Esophagus squamous epithelium (tissue), 5 donors: ENCODE measurements at places on chromosomes 3 and 15.
A peak's percentile ranks its signal among the peaks of the same experiment; 100 is the strongest.

DNA sequence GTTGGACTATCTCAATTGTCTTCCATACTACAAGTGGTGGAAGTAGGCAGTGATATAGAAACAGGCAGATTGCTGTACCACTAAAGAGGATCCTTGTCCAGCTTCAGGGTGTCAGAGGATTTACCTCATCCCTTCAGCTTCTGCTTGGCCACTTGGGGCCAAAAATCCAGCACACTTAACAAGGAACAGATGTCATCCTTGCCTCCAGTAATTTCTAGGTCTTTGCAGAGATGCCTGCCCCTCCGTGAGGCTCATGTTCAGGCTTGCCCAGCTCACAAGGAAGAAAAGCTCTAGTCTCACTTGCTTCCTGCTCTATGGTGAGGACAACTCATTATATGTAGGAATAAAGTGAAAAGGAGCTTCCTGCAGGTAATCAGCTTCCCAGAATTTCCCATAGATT is 510.3 kb downstream of the EPHA3 start:
- DNase-seq = no peak

- no peak for DNase-seq
Observed at GRCh38 chr3:49403891-49404290, 7.9 kb downstream of the RHOA start.

GRCh38 chr15:63587527-63587926 is 9.7 kb upstream of the FBXL22 start:
- DNase-seq = no peak

DNA sequence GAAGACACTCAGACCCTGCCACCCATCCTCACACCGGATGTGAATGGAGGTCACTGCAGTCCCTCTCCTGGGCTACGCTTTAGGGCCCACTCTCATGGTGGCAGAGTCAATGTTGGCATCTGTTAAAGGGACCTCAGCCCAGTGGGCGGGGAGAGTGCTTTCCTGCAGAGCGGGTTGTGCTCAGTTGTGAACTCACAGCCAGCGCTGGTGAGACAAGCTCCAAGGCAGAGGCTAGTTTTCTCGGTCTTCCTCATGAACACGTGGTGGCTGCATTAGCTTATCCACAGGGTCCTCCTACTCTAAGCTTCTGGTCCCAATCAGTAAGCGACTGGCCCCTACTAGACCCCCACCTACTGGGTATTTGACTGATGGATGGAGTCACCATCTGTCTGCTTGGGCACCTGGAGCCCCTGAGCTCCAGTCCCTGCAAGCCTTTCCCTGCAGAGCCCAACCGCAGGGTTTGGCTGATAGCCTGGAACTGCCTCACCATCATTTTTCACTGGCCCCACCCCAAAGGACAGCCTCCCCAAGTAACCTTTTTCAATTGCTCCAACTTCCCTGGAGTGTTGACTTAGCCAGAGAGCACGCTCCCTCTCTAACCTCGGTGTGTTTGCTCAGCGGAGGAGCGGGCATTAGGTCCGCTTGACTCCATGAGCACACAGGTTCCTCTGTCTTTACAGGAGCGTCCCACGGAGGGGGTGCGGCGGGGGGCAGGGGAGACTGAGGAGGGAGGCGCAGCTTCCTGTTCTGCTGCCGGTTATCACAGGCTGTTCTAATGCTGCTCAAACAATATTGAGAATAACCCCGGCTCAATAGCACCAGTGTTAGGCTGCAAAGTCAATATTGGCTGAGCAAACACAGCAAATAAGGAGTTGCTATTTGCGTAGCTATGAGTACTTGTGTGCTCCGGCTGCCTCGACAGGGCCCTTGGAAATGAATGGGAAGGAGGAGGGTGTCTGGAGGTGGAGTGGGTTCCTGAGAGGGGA is 141.7 kb downstream of the RPLP1 start:
- no peak for DNase-seq

DNA sequence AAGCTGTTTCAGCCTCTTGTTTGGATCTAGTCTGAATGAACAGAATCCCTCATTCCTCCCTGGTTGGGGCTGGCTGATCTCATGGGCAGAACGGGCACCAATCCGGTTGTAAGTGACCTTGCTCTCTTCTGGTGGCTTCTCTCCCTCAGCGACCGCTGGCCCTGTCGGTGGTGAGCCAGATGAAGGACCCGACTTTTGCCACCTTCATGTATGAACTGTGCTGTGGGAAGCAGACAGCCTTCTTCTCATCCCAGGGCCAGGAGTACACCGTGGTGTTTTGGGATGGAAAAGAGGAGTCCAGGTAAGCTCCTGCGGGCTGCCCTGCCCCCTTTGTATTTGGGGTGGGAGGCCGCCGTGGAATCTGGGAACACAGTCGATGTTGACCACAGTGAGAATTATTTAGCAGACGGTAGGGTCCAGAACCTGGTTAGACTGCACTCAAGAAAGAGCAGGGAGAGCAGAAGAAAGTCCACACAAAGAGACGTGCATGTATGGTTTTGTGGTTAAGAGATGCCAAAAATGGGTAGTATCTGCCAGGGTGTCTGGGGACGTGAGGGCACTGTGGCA is 138.8 kb downstream of the LRRK1 start:
- DNase-seq = no peak

GRCh38 chr3:56783644-56784447 is 17.9 kb downstream of the ARHGEF3 start:
- DNase-seq = peak; percentile 44

DNA sequence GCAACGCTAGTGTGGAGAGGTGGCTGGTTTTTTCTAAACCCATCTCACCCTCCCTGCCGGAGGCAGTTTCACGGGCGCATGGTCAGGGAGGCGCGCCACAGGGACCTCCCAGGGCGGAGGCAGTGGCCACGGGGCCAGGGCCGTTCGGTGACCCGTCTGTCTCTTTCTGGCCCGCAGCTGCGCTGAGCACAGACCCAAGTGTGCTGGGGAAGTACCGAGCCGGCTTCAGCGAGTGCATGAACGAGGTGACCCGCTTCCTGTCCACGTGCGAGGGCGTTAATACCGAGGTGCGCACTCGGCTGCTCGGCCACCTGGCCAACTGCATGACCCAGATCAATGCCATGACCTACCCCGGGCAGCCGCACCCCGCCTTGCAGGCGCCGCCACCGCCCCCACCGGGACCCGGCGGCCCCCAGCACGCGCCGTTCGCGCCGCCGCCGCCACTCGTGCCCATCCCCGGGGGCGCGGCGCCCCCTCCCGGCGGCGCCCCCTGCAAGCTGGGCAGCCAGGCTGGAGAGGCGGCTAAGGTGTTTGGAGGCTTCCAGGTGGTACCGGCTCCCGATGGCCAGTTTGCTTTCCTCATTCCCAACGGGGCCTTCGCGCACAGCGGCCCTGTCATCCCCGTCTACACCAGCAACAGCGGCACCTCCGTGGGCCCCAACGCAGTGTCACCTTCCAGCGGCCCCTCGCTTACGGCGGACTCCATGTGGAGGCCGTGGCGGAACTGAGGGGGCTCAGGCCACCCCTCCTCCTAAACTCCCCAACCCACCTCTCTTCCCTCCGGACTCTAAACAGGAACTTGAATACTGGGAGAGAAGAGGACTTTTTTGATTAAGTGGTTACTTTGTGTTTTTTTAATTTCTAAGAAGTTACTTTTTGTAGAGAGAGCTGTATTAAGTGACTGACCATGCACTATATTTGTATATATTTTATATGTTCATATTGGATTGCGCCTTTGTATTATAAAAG is 1.8 kb downstream of the HES1 start:
- no peak for DNase-seq

DNA sequence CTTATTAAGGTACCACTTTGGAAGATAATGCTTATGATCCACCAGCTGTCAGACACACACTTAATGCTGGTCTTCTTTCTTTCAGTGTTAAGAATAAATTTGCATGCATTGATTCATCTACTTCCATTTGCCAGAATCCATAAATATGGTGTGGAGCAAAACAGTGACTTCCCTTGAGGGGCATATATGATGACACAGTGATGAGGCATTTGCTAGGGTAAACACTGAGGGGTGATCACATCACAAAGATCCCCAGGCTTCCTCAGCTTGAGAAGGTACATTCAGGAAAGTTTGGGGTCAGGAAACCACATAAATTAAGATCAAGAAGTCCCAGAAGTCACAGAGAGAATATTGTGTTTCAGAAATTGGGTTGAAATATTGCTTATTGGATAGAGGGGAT is 9.9 kb upstream of the ZBED2 start:
- DNase-seq = no peak

DNA sequence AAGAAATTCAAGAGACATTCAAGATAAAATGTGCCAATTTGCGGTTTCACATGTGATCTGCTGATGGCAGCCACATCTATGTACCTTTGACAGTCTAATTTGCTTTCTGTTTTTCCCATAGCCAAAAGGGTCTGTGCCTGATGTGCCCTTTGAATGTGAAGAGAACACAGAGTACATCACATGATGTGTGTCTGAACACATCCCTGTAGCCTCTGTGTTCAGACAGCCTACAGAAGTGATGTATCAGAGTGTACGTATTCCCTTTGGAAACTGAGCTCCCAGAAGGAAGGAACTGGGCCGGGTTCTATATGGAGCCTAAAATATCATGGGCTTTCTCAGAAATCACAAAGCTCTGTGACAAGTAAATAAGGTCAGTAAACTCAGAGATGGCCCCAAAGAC is 52.4 kb downstream of the BOC start:
- no peak for DNase-seq

DNA sequence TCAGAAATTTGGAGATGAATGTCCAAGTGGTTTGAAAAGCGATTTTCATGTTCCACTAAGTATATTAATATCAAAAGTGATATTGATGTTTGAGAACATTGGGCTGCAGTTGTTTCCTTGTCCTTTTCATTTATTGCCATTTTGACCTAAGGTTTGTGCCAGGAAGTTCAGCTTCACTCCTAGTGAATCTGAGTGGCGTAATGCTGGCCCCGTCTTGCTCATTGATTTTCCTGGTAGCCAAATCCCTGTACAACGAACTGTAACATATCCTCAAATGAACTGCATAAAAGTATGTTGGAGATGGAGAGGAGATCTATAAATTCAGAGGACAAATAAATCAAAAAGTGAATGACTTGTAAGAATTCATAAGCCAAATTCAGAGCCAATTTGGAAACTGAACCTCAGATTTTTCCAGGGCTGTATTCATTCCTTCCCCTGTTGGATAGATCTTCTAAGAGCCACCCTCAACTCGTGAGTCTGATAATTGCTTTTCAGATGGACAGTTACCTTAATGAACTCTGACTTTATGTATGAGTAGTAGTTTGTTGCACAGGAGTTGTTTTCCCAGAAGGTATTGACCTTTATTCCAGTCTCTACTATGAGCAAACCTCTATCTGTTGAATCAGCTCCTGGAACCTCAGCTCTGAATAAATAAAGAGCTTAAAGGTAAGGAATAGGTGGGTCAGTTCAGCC is 72.8 kb downstream of the ITPR1 start:
- no peak for DNase-seq

GRCh38 chr3:146313746-146314111 is 62.8 kb upstream of the PLSCR4 start:
- DNase-seq = no peak

GRCh38 chr3:105907777-105908176 is 39.0 kb upstream of the CBLB start:
- DNase-seq = no peak

DNA sequence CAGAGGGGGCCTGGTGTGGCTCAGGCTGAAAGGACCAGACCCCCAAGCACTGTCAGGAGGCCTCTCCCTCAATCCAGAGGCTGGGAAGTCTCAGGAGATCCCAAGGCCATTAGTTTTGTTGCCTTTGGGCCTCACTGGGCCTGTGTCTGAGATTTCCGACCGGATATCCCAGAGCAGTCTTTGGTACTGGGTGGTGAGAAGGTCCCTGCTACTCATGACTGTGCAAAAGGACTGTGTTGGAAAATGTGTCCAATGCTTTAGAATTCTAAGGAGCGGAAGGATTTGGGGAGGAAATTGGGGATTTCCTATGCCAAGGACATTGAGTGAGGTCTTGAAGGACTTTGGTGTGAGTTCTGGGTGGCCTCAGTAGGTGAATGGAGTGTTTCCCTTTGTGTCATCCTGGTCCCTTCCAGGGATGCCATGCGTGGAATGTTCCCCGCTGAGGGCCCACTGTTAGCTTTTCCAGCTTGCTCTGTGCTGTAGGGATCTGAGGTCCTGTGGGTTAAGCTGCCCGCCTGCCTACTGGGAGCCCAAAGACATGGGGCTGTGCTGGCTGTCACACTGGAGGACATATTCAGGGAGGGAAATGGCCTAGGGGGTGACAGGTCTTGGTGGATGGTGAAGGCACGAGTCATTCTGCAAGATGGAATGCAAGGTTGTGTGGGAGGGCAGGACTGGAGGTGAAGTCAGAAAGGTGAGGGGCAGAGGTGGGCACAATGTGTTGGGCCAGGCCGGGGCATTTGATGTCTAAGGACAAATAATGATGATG is 16.4 kb downstream of the SMAD6 start:
- DNase-seq = no peak

DNA sequence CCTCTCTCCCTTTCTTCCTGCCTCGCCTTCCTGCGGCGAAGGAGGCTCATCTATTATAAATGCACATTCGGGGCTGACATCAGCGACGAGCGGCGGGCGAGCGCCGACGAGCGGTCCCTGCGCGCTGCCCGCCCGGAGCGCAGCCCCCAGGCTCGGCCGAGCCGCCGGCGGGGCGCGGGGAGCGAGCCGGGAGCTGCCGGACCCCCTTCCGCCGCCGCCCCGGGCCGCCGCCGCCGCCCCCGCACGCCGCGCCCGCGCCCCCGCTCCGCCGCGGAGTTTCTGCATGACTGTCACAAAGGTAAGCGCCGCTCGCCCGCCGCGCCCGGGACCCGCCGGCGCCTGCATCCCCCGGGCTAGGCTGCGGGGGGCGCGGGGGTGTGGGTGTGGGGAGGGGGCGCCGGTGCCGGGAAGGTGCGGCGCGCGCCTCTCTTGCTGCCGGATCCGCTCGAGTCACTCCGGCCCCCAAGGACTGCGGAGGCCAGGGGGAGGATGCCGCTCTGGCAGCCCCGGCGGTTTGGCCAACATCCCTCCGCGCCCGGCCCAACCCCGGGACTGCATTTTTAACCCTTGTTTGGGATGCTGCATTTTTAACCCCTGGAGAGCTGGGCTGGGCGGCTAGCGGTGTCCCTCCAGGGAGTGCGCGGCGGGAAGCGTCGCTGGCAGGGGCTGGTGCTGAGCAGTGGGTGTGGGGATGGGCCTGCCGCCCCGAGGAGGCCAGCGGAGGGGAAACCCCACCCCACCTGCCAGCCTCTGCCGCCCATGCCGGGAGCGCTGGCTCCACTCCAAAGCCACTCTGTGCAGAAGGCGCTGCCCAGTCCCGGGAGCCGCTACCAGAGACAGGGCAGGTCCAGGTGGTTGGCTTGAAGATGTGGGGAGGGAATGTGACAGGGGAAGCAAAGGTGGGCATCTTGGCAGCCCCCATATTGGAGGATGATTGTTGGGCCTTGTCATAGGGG is at the start of gene CORO2B:
CORO2B (plus strand) TSS at position 14 of the 956 bp plus-strand sequence; CDS start at position 284, 270 bp downstream.
- no peak for DNase-seq

DNA sequence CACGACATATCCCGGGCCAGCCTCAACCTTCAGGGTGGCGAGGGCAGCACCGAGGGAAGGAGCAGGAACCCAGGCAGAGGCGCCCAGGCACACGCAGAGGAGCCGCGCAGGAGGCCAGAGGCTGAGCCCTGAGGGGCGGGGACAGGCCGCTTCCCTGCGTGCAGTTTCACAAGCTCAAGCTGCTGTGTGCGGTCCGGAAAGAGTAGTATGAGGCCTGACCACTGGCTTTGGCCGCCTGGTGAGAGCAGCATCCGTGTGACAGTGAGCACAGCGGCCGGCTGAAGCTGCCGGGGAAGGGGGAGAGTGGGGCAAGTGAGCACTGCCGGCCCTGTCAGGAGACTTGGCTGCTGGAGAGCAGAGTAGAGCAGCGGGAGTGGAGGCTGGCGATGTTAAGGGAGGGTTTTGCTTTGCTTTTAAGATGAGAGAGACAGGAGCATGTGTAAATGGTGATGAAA is 8.7 kb downstream of the ZDHHC19 start:
- no peak for DNase-seq
